ENCODE measurements at places on chromosomes 6 and 20.

GRCh38 chr6:145241039-145241438 lies 494.3 kb downstream of the EPM2A start:
- DNase-seq, result no peak

- DNase-seq, result no peak
Measured at GRCh38 chr6:127342296-127342945, 988 bp downstream of the ECHDC1 start.

DNA sequence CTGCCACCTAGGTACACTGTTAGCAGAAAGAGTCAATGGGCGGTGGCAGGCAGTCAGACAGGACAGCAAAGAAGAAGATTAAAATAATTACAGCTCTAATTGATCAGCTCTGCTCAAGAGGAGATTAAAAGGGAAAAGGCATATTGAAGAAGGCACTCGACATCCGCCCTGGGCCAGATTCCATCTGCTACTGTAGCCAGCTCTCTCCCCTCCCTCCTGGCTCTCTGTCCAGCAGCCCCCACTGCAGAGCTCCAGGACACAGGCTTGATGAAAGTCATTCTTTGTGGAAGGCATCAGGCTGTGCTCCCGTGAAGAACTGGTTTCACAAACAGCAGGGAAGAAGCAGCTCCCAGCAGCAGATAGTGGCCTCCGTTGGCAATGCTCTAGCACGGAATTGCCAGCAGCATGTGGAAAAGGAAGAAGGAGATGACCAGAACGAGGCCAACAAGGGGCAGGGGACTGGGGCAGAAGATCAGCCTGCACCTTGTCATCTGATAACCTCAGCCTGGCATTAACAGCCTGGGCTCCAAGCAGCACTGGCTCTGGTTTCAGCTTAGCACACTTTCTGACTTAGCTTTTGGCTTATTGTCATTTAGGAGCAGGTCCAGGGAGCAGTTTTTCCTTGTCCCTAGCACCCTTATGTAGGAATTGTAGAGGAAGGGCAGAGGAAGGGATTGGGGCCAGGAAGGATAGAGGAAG lies 465.9 kb downstream of the KIF16B start:
- DNase-seq, result no peak

GRCh38 chr6:158067436-158068015 lies 85.9 kb downstream of the SYNJ2 start:
- no peak for DNase-seq

Measured in GM06990 (cell line).